ENCODE measurements at places on chromosomes 2 and 18. TPM values are rescaled to one million over a fixed set of nuclear protein-coding genes. Genes with fewer than 3 reads are reported as not detected.

GRCh38 chr2:22491442-22491841, 893.5 kb upstream of the KLHL29 start:
- DNase-seq, result no peak

GRCh38 chr2:170298861-170299429, 121.0 kb downstream of the MYO3B start:
- no peak for DNase-seq

The MC2R gene
- not detected for total RNA-seq

GRCh38 chr2:218343591-218343990, 13.1 kb upstream of the CATIP start:
- DNase-seq, result no peak

DNA sequence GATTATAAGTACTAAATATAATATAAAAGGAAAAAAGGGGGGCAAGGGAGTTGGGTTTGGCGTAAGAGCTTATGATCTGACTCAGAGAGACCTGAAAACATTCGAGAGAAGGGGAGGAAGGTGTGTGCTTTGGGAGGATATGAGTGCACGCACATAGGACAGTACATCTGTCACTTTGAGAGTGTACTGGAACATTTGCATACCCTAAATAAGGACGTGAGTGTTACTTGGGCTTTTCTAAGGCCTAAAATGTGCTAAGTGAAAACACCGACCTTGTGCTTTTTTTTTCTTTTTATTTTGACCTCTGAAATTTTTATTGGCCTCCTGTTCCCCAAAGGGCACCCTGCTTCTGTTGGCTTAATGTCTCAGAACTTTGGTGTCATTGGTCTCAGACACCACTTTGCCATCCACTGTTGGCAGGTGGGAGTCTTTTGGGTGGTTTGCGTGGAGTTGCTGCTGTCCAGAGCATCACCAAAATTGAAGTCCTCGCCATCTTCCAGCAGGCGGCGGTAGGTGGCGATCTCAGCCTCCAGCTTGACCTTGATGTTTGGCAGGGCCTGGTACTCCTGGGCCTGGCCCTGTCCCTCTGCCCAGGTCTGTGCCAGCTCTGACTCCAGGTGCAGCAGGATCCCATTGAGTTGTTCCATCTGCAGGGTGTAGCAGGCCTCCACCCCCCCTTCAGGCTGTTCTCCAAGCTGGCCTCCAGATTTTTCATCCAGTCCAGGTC, 57.7 kb downstream of the CD28 start:
- DNase-seq, result no peak

The NYAP2 gene
- 0.04 TPM for total RNA-seq

The SP100 gene
- total RNA-seq, result 53.7 TPM

- no peak for DNase-seq
Observed at GRCh38 chr2:74556831-74557370, 2.4 kb downstream of the DOK1 start.

GRCh38 chr2:43508209-43508608, 87.6 kb downstream of the THADA start:
- DNase-seq, result no peak

- DNase-seq, result no peak
Observed at GRCh38 chr2:112163541-112163981, 25.4 kb downstream of the FBLN7 start.

The NCKAP5 gene
- 10.1 TPM for total RNA-seq

DNA sequence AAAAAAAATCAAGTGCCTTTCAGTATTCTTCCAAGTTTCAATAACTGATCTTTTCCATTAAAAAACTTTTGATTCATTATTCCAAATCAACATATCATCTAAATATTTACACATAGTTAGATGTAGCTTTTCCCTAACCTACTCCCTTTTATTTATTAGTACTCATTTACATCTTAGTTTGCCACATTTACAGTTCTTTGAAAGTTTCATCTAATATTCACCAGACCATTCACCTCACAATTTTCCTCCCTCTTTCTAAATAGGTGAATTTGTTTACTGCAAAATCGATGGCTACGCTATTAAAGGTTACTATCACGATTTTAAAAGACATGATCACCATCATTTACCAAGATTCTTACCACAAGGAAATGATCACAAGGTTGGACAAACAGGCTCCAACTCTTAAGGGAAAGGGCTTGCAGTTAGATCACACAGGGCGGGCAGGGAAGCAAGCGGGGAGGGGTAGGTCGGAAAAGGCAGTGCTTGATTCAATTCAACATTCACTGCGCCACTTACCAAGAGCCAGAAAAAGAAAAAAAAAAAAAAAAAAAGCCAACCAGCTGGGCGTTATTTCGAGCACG, 654 bp upstream of the MARCHF7 start:
- DNase-seq, result no peak

DNA sequence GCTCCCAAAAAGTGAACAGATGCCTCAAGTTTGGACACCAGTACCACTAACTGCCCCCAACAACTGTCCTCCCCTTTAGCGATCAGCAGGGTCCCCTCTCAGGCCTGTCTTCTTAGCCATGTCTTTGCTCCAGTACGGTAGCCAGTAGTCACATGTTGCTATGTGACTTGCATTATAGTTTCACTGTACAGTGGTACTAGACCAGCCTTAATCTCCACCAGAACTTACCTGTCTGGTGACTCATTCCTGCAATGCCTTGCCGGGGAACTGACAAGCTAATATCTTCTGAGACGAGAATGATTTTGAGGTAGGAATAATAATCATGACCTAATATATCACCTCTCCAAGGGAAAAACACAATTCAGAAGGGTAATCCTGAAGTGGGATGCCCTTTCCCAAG, 23.7 kb downstream of the ACMSD start:
- DNase-seq, result no peak

DNA sequence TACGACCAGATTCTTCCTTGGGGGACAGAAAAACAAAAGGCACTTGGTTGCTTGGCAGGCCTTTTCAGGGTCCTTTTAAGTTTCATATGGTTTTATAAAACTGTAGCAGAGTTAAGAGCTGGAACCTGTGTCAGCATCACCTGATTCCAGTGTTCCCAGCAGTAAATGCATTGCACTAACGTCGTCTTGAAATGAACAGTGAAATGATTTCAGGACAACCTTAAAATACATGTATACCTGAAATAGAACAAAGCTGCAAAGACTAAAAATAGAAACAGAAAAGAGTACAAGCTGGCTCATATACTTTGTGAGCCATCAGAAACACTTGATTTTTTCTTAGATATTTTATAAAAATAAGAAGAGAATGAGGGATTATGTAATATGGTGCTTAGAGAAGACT, 51.9 kb downstream of the ACSL3 start:
- no peak for DNase-seq

The ODC1 gene
- total RNA-seq, result 39.6 TPM

- DNase-seq, result no peak
Observed at GRCh38 chr2:100822587-100823248, 2.8 kb downstream of the NPAS2 start.

DNA sequence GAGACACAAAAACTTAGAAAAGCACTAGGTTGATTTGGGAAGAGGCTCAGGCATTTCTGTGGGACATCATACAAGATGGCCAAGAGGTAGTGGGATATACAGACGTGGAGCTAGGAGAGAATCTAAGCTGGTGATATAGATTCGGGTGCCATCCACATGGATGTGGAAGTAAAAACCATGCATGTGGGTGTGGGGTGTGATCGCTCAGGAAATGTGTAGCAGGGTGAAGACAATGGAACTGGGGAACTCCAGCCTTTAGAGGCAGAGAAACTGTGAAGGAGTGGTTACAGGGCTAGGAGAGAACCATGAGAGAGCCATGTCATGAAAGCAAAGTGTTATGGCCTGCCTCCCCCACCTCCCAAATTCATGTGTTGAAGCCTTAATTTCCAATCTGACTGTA, 43.0 kb upstream of the CTLA4 start:
- no peak for DNase-seq

GRCh38 chr2:147945660-147946059, 74.9 kb downstream of the ORC4 start:
- DNase-seq, result no peak

GRCh38 chr18:34661464-34662087, 48.5 kb upstream of the DTNA start:
- no peak for DNase-seq

GRCh38 chr2:29129586-29130281, 14.5 kb downstream of the CLIP4 start:
- DNase-seq, result no peak

DNA sequence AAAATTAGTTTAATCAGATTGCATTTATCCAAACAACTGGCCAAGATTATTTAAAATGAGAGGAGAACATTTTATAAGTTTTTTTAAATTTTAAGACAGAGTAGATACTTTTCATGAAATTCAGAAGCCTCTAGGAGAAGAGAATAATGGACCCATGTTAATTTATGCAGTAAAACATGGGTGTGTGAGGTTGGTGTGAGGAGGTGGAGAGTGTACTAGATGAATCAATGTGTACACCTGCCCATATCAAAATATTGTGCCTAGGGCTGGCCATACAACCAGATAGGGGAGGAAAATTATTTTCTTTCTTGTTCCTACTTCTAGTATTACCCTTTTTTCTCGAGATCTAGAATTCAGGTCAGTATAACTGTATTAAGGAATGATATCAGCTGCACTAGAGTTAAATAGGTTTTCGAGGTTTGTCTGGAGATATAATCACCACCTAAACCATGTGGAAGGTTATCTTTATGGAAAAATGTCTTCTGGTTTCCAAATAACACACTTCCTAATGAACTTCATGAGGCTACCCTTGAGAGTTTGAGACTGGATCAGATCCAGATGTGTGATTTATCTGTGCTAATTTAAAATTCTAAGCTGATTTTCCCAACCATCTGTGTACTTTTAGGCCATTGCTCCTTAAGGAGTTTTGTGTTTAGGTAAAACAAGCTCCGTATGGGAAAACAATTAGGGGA, 37.6 kb downstream of the TMEM178A start:
- no peak for DNase-seq

DNA sequence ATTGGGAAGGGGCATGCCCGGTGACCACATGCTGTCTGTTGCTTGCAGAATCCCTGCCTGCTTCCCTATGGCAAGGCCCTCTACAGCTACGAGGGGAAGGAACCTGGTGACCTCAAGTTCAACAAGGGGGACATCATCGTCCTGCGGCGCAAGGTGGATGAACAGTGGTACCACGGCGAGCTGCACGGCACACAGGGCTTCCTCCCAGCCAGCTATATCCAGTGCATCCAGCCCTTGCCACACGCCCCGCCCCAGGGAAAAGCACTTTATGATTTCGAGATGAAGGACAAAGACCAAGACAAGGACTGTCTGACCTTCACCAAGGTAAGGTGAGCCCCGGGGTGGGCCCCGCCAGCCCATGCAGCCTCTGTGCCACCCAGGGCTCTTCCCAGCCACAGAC, 218.6 kb downstream of the SH3RF3 start:
- DNase-seq, result no peak
